ENCODE measurements at places on chromosomes 3 and 15.
A peak's percentile ranks its signal among the peaks of the same experiment; 100 is the strongest.

DNA sequence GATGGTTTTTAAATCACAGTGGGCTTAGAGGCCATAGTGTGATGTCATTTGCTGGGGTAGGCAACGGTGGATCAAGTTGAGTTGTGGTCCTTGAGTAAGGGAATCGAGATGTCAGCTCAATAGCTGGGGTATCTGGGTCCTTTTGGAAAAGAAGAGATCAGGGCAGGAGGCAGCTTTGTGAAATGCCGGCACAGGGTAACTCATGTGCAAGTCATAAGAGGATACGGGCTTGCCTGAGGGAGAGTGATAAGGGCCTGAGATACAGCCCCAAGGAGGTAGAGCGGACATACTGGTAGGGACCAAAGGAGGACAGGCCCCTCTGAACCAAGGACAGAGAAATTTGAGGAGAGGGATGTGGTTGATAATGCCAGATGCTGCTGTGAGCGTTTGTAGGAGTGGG is 4.2 kb upstream of the FAM131A start:
- no peak for DNase-seq

DNA sequence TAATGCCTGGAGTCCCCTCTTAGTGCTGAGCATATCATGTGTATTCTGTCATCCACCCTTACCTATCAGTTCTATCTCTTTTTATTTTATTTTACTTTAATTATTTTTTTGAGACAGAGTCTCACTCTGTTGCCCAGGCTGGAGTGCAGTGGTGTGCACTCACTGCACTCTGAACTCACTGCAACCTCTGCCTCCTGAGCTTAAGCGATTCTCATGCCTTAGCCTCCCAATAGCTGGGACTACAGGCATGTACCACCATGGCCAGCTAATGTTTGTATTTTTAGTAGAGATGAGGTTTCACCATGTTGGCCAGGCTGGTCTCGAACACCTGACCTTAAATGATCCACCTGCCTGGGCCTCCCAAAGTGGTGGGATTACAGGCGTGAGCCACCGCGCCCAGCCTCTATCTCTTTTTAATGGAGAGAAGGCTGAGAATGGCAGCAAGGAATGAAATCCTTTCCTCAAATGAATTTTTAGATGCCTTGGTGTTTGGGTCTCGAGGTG is 11.4 kb downstream of the SACM1L start:
- no peak for DNase-seq

DNA sequence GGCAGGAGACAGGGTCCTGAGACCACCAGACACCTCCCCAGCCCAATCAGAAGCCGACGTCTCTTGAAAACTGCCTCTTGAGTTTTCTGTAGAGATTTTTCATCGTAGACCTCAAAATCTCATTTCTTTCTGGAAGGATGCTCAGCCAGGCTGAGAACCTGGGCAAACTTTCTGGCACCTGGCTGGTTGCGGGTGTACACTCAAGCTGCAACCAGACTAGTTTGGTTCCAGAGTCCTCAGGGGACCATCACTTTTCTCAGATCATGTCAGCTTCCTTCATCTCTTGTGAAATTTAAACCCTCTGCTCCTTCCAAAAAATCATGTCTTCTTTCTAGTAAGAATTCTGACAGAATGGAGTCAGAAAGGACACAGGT is 45.1 kb downstream of the CMTM7 start:
- DNase-seq = no peak

GRCh38 chr3:39850716-39851032 is 41.3 kb downstream of the MYRIP start:
- DNase-seq = no peak

- no peak for DNase-seq
Observed at GRCh38 chr3:28940530-28940929, 340.3 kb upstream of the RBMS3 start.

GRCh38 chr3:16148213-16148612 is 26.3 kb upstream of the GALNT15 start:
- DNase-seq = no peak

GRCh38 chr3:41265823-41266273 is 66.5 kb downstream of the CTNNB1 start:
- no peak for DNase-seq

GRCh38 chr15:78909791-78910228 is 35.0 kb downstream of the CTSH start:
- DNase-seq = no peak

DNA sequence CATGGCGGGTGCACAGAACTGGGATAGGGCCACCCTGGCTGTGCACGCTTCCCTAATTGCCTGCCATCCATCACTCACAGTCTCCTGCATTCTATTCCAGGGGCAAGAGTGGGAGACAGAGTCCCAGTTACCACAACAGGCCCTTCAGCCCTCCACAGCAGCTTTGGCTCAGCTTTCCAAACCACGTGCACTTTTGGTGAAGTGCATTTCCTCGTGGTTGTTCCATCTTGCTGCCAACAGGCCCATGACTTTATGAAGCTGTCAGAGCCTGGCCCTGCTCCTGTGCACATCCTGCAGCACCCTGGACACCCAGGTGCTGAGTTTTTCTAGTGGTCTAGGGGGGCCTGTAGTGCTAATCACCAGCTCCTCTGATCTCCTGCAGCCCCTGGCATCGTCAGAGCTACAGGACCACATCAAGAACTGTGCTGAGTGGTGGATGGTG is 110.2 kb downstream of the ADCY5 start:
- DNase-seq = no peak

GRCh38 chr3:11803977-11804892 is 42.5 kb downstream of the TAMM41 start:
- DNase-seq = peak; percentile 15

- no peak for DNase-seq
Observed at GRCh38 chr3:196288141-196288460, 575 bp upstream of the PCYT1A start.

GRCh38 chr3:186432189-186432588 is 70.2 kb upstream of the DGKG start:
- no peak for DNase-seq

GRCh38 chr15:51341366-51342226 is at the start of gene GLDN:
TSS of gene GLDN (plus strand) at chr15:51341655. CDS start at chr15:51341685, 30 bp downstream.
- DNase-seq = no peak

DNA sequence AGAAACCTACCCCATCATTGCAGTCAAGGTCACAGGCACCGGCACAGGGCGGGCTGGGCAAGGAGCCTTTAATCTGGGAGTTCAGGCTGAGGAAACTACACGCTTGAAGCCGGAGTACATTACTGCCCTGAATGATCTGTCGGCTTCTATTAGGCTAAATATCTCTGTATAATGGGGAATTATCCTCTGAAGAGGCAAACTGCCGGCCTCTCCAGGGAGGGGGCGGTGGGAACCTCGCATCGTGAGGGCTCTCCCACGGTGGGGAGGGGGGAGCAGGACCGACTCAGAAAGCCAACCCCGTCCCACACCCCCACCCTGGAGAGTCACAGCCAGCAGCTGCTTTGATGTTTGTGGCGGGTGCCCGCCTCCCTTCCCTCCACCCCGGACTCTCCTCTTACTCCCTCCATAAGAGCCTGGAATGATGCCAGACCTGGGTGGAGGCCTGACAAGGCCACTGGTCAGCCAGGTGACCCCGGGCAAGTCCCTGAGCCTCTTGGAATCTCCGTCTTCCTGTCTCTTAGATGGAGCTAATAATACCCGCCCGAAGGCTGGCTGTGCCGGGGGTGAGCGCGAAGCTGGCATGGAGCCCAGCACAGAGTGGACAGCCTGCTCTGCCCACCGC is 63.4 kb upstream of the LINGO1 start:
- no peak for DNase-seq

DNA sequence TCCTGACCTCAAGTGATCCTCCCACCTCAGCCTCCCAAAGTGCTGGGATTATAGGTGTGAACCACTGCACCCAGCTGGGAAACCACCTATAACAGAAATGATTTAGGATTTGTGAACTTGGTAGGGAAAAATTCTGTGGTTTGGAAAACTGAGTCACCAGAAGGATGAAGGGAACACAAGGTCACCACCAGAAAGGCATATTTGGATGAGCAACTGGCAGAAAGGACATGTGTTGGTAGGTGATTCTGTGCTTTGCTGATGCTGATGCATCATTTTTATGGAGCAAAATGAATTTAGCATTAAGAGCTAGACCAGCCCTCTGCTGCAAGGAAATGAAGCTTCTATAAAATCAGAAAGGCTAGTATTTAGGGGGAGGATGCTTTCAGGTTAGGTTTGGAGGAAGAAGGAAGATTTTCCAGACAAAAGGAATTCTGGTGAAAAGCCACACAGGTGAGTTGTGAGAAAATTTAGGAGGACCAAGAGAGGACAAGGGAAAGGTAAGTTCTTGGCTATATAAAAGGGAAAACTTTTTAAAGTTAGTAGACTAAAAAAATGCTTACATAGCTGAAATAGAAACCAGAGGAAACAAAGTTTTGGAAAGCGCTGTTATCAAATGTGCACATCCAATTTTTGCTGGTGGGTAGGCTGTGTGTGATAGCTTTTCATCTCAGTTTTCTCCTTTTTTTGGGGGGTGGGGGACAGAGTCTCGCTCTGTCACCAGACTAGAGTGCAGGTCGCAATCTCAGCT is 3.6 kb downstream of the PXK start:
- no peak for DNase-seq

DNA sequence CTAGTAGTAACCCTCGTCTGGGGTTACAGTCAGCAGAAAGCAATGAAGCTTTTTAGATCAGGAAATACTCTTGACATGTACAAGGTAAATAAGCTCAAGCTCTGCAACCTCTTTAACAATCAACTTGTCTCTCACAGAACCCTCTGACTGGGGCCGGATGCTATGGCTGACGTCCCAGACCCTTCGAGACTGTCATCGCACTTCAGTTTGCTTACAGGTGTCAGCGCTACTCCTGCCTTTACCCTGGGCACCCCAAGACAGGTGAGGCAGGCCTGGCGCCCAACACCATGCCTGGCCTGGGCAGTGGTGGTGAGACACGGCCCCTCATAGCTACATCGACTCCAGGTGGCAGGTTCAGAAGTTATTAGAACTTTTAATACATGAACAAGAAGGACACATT is 30.6 kb downstream of the LRRFIP2 start:
- DNase-seq = no peak

GRCh38 chr3:126745760-126746394 is 41.8 kb downstream of the CHCHD6 start:
- DNase-seq = no peak

DNA sequence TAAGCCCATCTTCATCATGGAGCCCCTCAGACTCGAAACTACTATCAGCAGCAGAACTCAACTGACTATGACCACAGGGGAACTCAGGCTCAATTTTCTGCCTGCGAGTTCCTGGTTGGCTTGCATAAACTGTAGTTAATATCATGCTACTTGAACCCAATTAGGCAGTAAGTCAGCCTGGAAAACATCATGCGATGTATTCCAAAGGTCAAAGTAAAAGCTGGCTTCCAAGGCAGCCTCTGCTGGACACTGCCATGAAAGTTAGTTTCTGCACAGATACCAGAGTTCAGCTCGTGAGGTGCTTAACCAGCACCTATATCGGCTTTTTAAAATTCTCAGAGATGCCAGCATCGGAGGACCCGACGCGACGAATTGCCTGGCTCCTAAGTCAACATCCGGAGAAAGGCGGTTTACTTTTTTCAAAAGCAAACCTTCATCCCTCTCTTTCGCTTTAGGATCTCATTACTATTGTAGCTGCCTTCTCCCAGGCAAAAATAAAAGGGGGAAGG is 3.8 kb downstream of the ANP32A start:
- no peak for DNase-seq

- DNase-seq = peak; percentile 3
Observed at GRCh38 chr15:37764733-37765191, 169.7 kb upstream of the TMCO5A start.

- no peak for DNase-seq
Observed at GRCh38 chr3:189267981-189268613, 96.3 kb downstream of the TPRG1 start.

- no peak for DNase-seq
Observed at GRCh38 chr3:103056542-103056941, 621.7 kb downstream of the ZPLD1 start.

DNA sequence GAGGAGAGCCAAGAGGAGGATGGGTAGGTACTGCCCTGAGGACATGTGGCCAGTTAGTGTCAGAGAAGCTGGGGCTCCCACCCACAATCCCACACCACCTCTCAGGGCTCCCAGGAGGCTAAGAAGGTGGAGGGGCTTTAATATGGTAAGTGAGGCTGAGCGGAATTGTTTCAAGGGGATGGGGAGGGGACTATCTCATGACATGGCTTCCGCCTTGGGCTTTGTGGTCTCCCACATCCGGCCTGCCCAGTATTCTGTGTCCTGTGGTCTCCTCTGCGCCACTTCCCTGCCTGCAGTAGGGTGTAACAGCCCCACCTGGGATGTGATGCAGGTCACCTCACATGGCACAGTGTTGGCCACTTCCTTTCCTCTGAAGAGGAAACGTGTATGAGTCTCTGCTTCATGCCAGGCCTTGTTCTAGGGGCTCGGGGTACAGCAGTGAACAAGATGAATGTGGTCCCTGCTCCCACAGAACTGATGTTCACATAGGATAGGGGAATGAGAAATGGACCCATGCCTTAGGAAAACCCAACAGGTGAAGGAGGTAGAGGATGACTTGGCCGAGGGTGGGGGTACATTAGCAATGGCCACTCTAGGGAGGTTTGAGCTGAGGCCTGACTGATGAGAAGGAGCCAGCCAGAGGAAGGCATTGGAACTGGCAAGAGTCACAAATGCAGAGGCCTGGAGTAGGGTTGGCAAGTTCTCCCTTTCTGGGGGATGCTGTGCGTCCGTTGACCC is 3.2 kb downstream of the NEIL1 start:
- DNase-seq = no peak

DNA sequence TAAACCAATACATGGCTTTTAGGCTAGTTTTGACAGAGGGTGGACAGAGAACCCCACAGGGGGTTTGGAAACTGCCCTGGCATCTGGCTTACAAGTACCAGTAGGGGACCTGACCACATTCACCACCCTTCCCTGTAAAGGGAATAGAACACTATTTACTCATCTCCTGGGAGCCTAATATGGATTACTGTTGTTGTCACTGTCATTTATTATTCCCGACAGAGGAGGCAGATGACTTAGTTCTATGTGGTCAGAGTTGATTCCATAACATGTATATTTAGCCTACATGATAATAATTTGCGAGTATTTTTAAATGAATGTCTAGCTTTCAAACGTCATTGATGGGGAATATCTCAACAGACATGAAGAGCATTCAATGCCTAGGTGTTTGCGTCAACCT is 15.9 kb downstream of the ZBTB38 start:
- DNase-seq = no peak

DNA sequence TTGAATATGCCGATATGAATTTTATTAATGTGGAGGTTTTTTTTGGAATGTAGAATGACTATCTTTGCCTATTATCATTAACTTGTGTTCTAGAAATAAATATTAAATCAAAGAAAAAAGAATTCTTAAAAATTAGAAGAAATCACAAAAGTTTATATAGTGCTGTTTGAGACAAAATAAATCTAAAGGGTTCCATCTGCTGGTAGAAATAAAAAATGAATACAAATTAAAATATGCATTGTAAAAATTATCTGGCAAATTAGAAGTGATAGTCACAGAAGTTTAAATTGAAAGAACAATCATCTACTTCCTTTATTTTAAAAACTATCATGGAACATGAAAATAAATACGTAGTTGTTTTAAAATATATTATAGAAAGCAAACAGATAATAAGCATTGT is 22.7 kb upstream of the ZBTB20 start:
- DNase-seq = no peak
